ENCODE measurements at places on chromosomes 7 and 10.

GRCh38 chr7:110050785-110051184 lies 1040.1 kb upstream of the LRRN3 start:
- DNase-seq = no peak

GRCh38 chr10:36677431-36677768 lies 448.0 kb upstream of the ANKRD30A start:
- DNase-seq = no peak

GRCh38 chr10:46539596-46540411 lies 16.7 kb downstream of the GPRIN2 start:
- DNase-seq = no peak

GRCh38 chr10:103514244-103514643 lies 20.7 kb downstream of the NEURL1 start:
- no peak for DNase-seq

- no peak for DNase-seq
These were observed 13.0 kb downstream of the ADAM8 start for GRCh38 chr10:133263674-133264073.

DNA sequence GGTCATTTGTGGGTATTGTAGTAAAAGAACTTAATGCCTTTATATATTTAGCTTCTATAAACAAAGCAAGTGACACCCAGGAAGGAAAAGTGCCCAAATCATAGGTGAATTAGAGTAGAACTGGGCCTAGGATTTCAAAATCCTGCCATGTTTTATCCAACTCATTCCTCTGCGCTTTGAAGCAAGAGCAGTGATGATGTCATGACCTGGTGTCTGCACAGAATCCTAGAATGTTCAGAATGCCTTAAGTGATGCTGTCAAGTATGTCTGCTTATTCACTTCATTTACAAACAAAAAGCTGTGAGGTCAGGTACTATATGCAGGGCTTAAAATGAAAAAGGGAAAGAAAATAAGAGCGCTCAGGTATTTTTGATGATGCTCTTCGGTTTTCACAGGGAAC lies 737.2 kb upstream of the ANKRD30A start:
- DNase-seq = no peak

DNA sequence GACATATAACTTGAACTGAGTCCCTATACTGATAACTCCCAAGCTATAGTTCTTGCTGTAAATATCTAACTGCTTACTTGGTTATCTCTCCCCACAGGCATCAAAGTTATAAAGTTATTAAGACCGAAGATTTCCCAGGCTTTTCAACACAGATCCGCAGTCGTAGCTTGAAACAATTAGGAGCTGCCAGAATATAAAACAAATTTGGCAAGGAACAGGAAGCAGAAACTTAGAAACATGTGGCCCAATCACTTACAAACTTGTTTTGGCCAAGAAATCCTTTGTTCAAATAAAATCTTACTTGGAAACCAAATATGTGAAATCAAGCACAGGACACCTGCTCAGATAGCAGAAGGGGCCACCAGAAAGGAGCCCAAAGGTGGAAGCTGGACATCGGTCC lies 9.0 kb downstream of the SLC16A12 start:
- DNase-seq = no peak

- no peak for DNase-seq
These were observed 97.1 kb downstream of the VOPP1 start for GRCh38 chr7:55474944-55475854.

- DNase-seq = no peak
These were observed 42.3 kb downstream of the BZW2 start for GRCh38 chr7:16688249-16688648.

- peak; percentile 84 for DNase-seq
These were observed 157.5 kb upstream of the KLF14 start for GRCh38 chr7:130891254-130892094.

- DNase-seq = no peak
These were observed 56.0 kb downstream of the CSGALNACT2 start for GRCh38 chr10:43194266-43194665.

GRCh38 chr10:26524161-26524896 lies 86.2 kb downstream of the APBB1IP start:
- DNase-seq = no peak

- DNase-seq = no peak
These were observed 2.5 kb downstream of the PSAP start for GRCh38 chr10:71848325-71849275.

- DNase-seq = no peak
These were observed 25.2 kb upstream of the CPN1 start for GRCh38 chr10:100106865-100107264.

DNA sequence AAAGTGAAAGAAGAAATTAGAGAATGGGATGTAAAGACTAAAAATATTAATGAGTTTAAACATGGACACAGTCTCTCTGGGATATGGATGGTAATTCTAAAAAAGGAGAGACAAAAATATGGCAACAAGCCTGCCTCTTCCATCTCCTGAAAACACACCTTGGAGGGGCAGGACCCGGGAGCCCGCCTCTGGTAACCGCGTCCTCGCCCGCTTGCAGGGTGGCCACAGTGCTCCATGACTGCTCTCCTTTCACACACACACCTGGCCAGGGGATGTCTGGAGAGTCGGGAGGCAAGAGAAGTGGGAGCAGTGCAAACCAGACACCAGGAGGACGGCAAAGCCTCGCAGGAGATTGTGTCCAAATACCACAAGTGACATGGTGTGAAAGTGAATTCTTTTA lies 166.3 kb downstream of the ZMYND11 start:
- no peak for DNase-seq

DNA sequence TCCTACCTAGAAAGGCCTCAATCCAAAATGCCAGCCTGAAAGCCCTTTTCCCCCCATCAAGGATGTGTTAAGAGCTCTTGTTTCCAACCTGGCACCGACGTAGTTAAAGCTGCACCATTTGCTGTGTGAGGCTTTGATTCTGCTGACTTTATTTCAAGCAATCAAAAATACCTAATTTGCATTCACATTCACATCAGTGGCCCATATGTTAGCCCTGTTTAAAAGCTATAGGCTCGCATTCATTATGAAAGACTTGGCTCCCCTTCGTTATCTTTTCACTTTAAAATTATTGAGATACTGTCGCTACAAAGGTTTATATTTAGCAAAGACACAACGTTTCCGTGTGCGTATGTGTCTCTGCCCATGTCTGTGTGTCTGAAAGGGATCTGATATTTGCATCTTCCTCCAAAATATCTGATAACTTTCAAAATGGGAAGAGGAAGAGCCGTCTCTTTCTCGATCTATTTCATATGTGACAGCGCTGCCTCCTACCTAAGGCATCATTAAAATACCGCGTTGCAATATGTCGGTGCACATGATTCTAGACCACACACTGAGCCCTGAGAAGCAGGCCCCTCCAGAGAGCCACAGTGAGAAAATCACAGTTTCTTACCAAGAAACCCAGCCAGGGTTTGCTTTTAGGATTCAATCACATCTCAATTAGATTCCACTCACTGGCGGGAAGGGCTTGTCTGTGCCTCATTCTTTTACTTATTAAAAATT lies 57.1 kb upstream of the ITPRID1 start:
- DNase-seq = no peak

DNA sequence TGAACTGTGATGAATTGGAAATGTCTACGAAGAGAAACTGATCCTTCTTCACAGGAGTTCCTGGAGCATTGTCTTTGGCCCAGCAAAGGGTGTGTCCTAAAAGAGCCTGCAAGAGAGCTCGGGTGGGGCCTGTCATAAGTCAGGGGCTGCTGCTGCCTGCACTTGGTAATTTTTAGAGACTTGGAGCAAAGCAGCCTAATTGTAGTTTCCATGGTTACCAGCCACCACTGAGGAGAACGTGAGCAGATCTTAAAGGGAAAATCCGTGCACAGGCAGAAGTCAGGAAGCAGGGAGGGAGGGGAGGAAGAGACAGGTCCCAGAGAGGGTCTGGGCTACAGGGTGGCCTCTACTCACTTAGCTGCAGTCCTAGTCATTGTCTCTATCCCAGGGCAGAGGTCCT lies 463.6 kb downstream of the PLXNA4 start:
- DNase-seq = peak; percentile 18

GRCh38 chr7:80335511-80336231 lies 176.2 kb downstream of the GNAT3 start:
- no peak for DNase-seq

DNA sequence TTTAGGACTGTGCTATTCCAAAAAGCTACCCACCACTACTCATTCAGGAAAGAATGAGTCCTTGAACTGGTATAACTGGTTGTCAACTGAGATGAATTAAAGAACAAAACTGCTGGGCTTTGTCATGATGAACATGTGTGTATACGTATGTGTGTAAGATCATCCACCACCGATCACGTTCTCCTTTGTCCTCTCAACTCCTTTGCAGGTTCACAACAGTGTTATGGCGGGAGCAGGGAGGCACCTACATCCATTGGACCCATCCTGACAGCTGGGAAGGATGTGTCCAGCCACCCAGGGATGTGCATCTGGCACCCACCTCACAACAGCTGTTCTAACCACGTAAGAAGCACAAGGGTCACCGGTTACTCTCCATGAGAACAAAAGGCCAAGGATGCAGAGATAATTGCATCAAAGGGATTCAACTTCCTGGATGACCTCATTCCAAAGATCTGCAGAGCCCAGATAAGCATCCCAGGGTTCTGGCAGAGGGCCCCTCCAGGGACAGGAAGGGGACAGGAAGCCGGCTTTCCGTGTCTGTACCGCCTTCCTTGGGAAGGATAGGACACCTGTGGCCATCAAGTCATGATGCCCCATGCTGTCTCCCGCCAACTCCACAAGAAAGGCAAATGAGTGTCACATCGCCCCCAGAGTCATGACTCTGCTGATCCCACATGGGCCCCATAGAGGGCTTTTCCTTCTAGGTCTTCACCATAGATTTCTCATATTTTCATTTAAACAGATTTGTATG lies 66.1 kb downstream of the STEAP1B start:
- peak; percentile 74 for DNase-seq

DNA sequence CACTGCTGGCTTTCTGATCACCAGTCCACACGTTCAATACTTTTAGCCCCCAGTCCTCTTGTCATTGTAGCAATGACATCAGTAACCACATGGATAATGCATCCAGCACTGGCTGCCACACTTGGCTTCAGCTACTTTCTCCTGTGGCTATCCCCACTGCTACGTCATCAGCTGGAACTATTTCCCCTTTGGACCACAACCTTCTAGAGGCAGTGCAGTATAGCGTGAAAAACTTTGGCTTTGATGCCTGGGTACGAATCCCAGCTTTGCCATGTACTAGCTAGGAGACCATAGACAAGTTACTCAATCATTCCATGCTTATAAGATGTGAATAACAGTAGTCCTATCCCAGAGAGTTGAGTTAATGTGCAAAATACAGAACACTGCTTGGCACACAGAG lies 63.2 kb downstream of the CCDC3 start:
- DNase-seq = no peak

GRCh38 chr7:33185786-33186185 lies 56.4 kb downstream of the BBS9 start:
- peak; percentile 67 for DNase-seq

- DNase-seq = no peak
These were observed 453 bp upstream of the GALNT17 start for GRCh38 chr7:71131256-71132126.

GRCh38 chr10:67921065-67921464 lies 36.6 kb downstream of the SIRT1 start:
- no peak for DNase-seq

GRCh38 chr10:29612657-29613056 lies 22.1 kb downstream of the SVIL start:
- no peak for DNase-seq

GRCh38 chr10:132861884-132862461 lies 76.0 kb upstream of the NKX6-2 start:
- DNase-seq = no peak

DNA sequence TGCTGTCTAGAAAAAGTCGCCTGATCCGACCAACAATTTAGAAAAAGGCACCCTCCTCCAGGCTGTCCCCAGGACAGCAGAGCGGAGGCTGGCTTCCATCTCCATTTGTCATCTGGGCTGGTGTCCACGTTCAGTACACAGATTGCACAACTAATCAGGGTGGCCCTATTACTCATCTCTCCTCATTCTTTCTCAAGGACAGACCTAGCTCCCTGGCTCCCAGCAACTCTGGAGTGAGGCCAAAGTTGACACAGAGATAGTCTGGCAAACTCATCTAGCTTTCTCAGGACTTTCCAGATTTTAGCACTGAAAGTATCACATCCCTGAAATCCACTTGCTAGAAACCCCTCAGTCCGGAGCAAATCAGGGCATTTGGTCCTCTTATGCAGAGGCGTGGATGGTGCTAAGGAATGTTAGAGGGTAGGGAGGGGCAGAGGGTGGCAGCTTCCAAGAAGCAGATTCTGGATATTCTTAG lies 75.1 kb downstream of the DNAH11 start:
- DNase-seq = peak; percentile 5

DNA sequence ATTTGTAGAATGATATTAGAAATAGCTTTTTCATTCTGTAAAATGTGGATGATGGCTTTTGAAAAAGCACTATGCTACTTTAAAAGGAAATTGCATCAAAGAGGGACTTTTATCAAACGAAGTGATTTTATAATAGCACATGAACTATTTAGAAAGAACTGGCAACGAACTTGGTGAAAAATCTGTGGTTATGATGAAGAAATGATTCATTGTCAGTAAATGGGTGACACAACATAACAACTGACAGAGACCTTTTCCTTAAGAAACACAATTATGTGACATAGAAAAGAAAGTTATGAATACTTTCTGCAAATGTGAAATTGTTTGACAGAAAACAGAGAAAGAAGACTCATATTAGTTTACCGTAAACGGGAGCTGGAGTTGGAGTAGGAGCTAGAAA lies 60.7 kb upstream of the LAMB4 start:
- DNase-seq = no peak

- DNase-seq = no peak
These were observed 29.5 kb downstream of the PLXDC2 start for GRCh38 chr10:19845503-19846368.

DNA sequence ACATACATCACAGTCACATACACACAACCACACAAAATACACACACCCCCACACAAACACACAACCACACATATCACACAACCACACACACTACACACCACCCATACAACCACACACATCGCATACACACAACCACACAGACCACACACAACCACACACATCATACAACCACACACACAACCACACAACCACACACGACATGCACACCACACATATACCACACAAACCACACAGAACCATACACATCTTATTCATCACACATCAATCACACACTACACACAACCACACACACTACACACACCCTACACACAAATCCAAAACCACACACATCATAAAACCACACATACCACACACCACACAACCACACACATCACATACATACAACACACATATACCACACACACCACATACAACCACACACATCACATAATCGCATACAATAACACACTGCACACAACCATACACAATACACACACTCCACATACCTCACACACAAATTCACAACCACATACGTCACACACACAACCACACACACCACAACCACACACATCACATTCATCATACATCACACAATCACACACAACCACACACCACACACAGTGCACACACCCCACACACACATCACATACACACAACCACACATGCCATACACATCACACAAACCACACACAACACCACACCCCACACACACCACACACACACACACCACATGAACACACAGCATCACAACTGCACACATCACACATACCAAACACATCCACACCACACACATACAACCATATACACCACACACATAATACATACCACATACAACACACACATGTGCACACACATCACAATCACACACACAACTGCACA lies 30.4 kb downstream of the GPRIN2 start:
- DNase-seq = no peak

Measured in A673 (cell line).